ENCODE measurements at places on chromosomes 12 and 14. TPM values are rescaled to one million over a fixed set of nuclear protein-coding genes. Genes with fewer than 3 reads are reported as not detected.

The CD4 gene
- total RNA-seq = 2.6 TPM

The ACOT6 gene
- not detected for total RNA-seq

The PNP gene
- 135 TPM for total RNA-seq

The GPRC5A gene
- total RNA-seq = not detected

The FAM186B gene
- 0.20 TPM for total RNA-seq

The SLC5A8 gene
- total RNA-seq = not detected

The BCL2L14 gene
- 4.9 TPM for total RNA-seq

The ZNF891 gene
- 3.9 TPM for total RNA-seq

The FGD4 gene
- total RNA-seq = 0.91 TPM

The FAM216A gene
- total RNA-seq = 21.6 TPM

The ESPL1 gene
- total RNA-seq = 91.0 TPM

The PLA2G1B gene
- total RNA-seq = not detected

The ZFHX2 gene
- total RNA-seq = 1.4 TPM

The MAGOHB gene
- 41.5 TPM for total RNA-seq

The EPYC gene
- total RNA-seq = not detected

The NAV3 gene
- total RNA-seq = not detected

The IFNG-AS1 gene
- 5.1 TPM for total RNA-seq

The VDR gene
- total RNA-seq = 13.9 TPM

The PTCSC3 gene
- total RNA-seq = not detected

The FGF6 gene
- total RNA-seq = not detected

The CCDC197 gene
- not detected for total RNA-seq

The SOCS2 gene
- total RNA-seq = 43.3 TPM

The GPR135 gene
- 2.4 TPM for total RNA-seq

The SIX4 gene
- 0.17 TPM for total RNA-seq

The LGALS3 gene
- 115 TPM for total RNA-seq

The NKX2-1 gene
- not detected for total RNA-seq

The CLEC6A gene
- total RNA-seq = not detected

The GRIN2B gene
- total RNA-seq = not detected

The LGR5 gene
- not detected for total RNA-seq

The PCED1B gene
- 104 TPM for total RNA-seq

The B3GNT4 gene
- 1.1 TPM for total RNA-seq

The ATG2B gene
- total RNA-seq = 19.7 TPM

The GALNT9 gene
- total RNA-seq = not detected

The SIX6 gene
- not detected for total RNA-seq

The TPPP2 gene
- total RNA-seq = not detected

The KRT81 gene
- not detected for total RNA-seq

The OTUB2 gene
- total RNA-seq = 0.47 TPM

The EGLN3 gene
- 12.8 TPM for total RNA-seq
